OCI-M1 (cell line): ENCODE measurements at places on chromosomes 5 and 9.

- no peak for DNase-seq
Observed at GRCh38 chr9:137307255-137308056, 5.4 kb upstream of the NRARP start.

- DNase-seq, result peak; percentile 57
Observed at GRCh38 chr5:23742701-23743100, 235.3 kb downstream of the PRDM9 start.

DNA sequence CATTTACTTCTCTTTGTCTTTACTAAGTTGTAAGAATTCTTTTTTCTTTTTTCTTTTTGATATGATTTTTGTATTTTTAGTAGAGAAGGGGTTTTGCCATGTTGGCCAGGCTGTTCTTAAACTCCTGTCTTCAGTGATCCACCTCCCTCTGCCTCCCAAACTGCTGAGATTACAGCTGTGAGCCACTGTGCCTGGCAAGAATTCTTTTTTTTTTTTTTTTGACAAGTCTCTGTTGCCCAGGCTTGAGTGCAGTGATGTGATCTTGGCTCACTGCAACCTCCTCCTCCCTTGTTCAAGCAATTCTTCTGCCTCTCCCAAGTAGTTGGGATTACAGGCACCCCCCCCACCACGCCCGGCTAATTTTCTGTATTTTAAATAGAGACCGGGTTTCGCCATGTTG lies 9.9 kb downstream of the NPM1 start:
- DNase-seq, result no peak

GRCh38 chr9:108272349-108272899 lies 583.4 kb downstream of the ACTL7B start:
- DNase-seq, result peak; percentile 67

DNA sequence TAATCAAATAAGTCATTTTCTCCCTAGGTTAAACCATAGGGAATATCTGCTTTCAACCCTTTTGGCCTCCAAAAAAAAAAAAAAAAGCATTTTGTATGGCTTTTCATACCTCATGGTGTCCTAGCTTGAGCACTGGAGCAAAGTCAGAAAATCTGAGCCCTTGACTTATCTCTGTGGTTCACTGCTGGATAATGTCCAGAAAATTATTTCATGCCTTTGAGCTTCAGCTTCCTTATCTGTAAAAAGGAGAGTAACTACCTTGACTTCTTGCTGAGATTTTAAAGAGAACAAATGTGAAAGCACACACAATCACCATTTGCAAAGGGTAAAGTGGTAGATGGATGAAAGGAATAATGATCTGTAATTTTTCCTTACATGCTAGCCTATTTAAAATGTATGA lies 165.9 kb downstream of the ALDH1A1 start:
- peak; percentile 64 for DNase-seq

GRCh38 chr5:62486672-62487071 lies 74.1 kb downstream of the IPO11 start:
- no peak for DNase-seq

- DNase-seq, result no peak
Observed at GRCh38 chr9:118640836-118641560, 728.2 kb downstream of the BRINP1 start.

- no peak for DNase-seq
Observed at GRCh38 chr9:117714282-117714681, 10.1 kb downstream of the TLR4 start.

DNA sequence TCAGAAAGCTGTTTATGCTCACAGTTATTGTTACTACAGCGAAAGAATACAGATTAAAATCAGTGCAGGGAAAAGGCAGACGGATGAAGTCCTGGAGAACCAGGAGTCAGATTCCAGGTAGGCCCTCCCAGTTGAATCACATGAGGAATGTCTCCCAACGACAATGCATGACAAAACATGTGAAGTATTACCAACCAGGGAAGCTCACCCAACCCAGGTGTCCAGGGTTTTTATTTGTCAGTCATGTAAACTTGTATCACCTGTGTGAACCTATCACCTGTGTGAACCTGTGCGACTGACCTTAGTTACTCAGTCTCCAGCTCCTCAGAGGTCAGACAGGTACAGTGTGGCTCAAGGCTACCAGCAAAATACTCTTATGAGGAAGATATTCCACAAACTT lies 63.9 kb downstream of the KIAA1958 start:
- no peak for DNase-seq

GRCh38 chr9:124870723-124871122 lies 8.8 kb downstream of the ARPC5L start:
- no peak for DNase-seq

DNA sequence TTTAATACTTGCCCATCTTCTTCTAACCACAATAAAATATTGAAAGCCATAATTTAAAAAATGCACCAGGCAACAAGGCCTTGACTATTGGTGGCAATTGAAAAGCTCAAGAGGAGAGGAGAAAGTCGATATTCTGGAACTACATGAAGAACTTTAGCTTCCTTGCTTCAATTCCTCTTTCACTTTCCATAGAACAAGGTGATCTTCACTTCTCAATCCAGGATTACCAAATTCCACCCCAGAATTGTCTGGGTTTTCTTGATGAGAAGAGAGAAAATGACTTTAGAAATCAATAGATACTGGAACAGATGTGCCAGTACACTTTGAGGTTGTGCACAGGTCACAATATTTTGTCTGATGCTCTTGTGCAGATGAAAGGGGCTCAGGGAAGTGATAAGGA lies 52.2 kb downstream of the PTCD2 start:
- no peak for DNase-seq

DNA sequence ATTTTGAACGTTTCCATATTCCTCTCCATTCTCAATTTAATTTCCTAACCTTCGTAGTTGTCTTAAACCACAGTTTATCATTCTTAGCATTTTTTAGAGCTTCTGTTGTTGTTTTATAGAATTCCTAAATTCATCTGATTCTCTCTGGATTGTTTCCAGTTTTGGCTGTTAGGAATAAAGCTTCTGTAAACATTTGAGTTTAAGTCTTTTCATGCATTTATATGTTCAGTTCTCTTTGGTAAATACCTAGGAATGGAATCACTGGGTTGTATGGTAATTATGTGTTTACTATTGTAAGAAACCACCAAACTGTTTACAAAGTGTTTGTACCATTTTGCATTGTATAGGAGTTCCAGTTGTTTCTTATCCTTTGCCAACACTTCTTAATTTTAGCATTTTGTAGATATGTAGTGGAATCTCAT lies 29.7 kb downstream of the GPR21 start:
- no peak for DNase-seq

GRCh38 chr5:55071413-55071812 lies 31.0 kb upstream of the GZMA start:
- DNase-seq, result no peak

DNA sequence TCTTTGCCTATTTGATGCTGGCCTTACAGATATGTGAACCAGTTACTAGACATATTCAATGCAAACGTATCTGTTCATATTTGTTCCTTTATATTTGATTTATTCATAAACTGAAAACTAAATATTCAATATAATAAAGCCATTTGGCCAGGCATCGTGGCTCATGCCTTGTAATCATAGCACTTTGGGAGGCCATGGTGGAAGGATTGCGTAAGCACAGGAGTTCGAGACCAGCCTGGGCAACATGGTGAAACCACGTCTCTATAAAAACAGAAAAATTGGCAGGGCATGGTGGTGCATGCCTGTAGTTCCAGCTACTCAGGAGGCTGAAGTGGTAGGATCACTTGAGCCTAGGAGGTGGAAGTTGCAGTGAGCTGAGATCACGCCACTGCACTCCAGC lies 49.2 kb upstream of the CTNNAL1 start:
- DNase-seq, result no peak

DNA sequence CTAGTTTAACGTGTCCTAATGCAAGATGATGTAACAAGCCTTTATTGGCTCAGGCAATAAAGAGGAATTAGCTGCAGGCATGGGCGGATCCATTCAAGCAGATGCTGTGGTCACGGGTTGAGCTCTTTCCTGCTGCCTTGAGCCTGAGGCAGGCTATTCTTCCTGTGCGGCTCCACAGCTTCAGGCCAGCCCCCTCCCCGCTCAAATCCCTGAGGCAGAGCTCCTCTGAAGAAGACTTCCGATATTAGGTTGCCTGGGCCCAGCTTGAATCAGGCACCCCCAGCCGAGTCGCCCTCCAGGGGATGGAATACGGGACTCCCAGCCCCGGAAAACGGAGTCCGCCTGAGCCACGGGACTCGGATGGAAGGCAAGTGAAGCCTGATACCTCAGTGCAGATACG lies 95.0 kb upstream of the RUFY1 start:
- DNase-seq, result peak; percentile 37

DNA sequence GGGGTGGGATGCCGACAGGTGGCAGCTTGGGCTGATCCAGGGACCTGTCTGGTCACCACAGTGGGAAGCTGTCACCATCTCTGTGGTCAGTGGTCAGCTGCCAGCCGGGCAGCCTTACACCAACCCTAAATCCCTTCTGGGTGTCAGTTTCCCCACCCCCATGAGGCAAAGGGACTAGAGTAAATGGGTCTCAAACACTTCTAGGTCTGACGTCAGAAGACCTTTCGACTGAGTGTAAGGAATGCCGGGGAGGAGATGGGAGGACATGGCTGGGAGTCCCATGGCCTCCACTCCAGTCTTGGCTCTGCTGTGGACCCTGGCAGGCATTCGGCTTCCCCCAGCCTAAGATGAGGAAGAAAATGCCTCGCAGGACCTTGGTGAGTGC lies 40.3 kb upstream of the SLC25A51 start:
- no peak for DNase-seq

GRCh38 chr9:131503626-131504465 lies 1.1 kb downstream of the POMT1 start:
- DNase-seq, result peak; percentile 2
